Stimulated activated CD4-positive, alpha-beta T cell treated with anti-CD3 and anti-CD28 coated beads, Interleukin-2, amount 100 ng/mL, for 48 hours (primary cell): ENCODE measurements at places on chromosomes 2 and 18.

GRCh38 chr2:157868993-157869392 is 7.1 kb downstream of the ACVR1 start:
- DNase-seq, result no peak

- DNase-seq, result no peak
These were observed 68.7 kb downstream of the RHOB start for GRCh38 chr2:20515290-20516220.

DNA sequence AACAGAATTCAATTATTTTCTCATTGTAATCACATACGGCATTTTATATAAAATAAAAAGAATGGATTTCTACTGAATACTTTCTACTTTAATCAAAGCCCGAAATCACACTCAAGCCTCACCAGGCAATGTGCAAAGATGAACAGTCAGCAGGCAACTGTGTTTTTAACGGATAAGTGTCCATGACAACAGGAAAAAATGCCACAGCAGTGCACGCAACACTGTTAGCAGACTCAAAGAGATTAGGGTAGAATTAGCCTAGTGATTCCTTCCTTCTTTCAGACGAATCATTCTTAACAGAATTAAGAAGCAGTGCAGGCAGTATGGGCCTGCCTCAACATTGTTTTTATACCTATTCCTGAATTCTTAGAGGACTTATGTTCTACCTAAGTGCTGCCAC is 135.6 kb downstream of the CDH2 start:
- DNase-seq, result no peak

- DNase-seq, result no peak
These were observed 11.0 kb downstream of the NPC1 start for GRCh38 chr18:23575309-23575651.

DNA sequence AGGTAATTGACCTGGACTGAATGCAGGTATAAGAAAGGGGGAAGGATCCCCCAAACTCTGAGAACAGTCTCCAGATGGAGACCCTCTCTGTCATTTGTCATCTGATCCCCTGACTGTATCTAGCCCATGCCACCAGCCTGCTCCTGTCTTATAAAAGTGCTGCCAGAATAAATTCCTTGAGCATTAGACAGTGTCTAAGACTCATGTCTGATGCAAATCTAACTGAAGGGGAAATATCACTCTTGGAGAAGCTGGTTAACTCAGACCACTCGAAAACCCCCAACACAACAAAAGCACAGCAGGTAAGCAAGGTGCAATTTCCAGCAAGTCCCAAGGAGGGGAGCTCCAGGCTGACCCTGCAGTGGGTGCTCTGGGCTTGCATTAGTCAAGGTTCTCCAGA is 40.9 kb upstream of the KDM3A start:
- DNase-seq, result no peak

GRCh38 chr2:128206245-128206644 is 112.4 kb downstream of the HS6ST1 start:
- no peak for DNase-seq

DNA sequence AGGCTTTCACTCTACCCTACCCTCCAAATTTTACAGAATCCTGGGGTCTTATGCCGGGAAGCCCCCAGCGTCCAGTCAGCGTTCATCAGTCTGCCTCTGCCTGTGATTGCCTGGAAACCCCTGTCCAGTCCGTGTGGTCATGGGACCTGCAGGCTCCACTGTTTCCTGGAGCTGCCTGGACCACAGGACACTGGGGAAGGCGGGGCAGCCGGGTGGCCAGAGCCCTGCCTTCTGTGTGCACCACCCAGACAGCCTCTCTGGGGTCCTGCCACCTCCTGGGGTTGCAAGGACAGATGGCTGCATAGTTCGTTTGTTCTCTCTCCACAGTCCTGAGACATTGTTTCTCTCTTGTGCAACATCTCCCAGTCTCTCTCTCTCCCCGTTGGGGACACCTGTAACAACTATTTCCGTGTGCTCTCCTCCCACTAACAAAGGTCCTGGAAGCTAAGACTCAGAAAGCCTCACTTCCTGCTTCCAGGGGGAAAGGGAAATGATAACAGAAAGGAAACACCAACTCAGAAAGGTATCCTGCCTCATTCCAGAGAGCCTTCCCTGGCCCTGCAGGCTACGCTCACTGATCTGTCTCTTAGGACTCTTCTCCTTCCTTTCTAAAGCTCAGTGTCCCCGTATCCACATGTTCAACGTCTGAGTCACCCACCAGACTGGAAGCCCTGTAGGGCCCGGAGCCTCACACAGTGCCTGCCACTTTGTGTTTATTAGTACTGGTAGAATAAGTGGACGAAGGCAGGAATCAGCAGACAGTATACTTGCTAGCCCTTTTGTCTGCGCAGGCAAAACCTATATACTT is 192.8 kb upstream of the RAB12 start:
- no peak for DNase-seq

DNA sequence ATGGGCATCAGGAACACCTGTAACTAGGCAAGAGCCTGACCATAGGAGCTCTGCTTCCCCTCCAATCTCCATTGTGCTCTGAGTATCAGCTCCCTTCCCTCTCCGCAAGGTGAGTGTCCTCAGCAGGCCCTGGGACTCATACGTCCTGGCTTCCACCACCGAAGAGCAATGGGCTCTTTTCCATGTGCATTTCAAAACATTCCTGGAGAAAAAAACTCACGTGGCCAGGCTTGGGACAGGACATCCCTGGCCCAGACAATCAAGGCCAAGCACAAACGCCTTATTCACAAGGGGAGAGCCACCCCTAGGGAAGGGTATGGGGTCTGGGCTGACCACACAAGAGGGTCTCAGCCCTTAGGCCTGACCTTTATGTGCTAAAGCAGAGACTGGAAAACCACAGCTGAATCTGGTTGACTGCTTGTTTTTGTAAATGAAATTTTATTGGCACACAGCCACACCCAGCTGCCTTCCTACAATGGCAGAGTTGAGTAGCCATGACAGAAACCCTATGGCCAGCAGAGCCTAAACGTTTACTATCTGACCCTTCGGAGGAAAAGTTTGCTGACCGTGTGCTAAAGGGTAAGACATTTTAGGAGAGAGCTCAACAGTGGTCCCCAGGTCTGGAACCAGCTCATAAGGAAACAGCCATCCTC is 175.7 kb upstream of the ARL4C start:
- no peak for DNase-seq

- DNase-seq, result no peak
These were observed 118.6 kb downstream of the ANKRD44 start for GRCh38 chr2:197191940-197192322.

GRCh38 chr2:13745330-13745729 is 887.2 kb upstream of the LRATD1 start:
- no peak for DNase-seq

GRCh38 chr2:16464641-16465040 is 201.0 kb downstream of the CYRIA start:
- no peak for DNase-seq

- no peak for DNase-seq
These were observed 84.0 kb downstream of the KIAA1328 start for GRCh38 chr18:36912887-36913286.

DNA sequence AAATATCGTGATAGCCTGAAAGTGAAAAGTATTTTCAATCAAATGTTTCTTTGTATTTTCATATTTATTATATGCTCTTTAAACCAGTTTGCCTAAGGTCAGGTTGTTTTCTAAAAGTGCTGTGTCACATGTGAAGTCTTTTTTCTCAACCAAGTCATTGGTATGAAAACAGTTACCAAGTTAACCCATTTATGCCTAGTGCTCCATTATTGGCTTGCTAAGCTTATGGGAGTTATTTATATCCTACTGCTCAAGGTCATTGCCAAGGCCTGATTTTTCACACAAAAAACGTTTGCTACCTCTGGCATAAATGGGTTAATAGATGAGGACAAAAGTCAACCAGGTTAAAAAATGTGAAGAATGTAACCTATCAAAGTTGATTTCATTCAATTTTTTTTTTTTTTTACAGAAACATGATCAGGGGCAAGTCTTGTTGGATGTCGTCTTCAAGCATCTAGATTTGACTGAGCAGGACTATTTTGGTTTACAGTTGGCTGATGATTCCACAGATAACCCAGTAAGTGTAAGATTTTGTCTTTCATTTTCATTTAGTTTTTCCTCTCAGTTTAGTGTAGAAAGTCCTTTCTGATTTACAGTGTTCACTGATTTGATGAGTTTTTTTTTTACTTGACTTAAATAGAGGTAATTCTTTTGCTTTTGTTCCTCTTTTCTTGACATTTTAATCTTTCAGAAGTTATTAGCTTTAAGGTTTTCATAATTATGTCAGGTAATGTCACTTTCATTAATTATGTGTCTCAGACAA is 102.6 kb downstream of the PTPN4 start:
- no peak for DNase-seq

DNA sequence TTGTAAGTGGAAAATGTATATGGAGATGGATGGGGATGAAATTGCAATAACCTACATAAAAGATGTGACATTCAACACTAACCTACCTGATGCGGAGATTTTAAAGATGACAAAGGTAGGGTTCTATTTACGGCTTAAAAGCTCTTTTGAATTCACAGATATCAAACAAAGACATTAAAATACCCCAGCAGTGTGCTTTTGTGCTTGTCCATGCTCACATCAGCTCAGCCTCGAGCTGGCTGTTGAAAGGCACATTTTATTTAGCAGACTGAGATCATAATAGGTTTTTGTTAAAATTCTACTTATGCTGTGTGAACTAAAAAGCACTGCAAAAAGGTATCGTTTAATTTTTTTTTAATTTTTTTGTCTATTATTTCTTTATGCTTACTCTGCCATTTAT is 96.0 kb upstream of the CDCA7 start:
- no peak for DNase-seq
